ENCODE measurements at places on chromosomes 3 and 15.

GRCh38 chr3:152277198-152277597 is 8.5 kb downstream of the MBNL1 start:
- no peak for DNase-seq

GRCh38 chr3:153462545-153462944 is 300.5 kb downstream of the RAP2B start:
- DNase-seq, result no peak

DNA sequence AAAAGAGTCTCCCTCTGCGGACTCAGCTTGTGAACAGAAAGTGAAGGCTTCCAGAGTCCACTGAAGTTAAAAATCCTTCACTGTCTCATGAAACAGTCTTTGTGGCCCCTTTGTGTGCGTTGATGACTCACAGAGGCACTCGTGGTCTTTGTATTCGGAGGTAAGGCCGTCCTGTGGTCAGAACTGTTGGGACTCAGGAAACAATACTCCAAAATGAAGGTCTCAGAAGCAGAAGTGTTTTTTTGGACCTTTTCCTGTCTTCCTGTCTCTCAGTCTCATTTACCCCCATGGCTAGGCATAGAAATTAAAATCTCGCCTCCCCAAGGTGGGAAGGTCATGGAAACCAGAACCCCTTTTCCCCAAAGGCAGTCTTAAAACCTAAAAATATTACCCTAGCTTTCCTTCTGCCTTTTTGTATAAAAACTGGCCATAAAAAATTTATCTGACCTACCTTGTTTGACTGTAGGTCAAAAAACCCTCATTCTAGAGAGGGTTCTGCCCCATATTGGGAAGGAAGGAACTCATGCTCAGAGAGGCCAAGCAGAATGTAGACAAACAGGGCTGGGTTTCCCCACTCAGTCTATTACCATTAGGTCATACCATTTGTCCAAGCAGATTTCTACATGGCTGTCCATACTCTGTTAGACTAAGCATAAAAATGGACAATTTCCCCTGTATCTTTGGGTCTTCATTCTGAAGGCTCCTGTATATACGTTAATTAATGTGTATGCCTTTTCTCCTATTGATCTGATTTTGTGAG is 19.1 kb upstream of the EPB42 start:
- no peak for DNase-seq

GRCh38 chr15:80712956-80713355 is 17.8 kb downstream of the ABHD17C start:
- no peak for DNase-seq

DNA sequence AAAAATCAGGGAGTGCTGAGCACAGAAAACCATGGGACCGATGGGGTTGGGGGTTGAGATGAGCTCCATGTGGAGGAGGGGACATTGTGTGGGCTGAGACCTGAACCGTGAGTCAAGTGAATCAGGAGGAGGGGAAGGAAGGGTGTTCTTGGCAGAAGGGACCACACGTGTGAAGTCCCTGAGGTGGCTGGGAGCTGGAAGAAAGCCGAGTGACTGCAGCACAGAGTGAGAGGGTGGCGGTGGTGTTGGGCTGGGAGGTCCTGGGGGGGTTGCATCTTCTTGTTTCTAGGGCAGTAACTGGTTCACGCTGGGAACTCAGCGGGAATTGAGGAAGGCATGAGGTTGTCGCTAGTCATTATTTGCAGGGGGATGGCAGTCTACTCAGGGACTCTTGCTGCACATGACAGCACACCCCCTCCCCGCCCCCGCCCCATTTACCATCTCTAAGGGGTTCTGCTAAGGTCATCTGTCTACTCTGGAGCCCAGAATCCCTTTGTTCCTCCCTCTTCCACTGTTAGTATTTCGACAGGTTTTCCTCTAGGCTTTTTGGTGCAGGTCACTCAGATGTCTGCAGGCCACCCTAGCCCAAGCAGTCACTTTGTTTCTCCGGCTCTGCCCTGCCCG is 254.3 kb downstream of the TLE3 start:
- no peak for DNase-seq

DNA sequence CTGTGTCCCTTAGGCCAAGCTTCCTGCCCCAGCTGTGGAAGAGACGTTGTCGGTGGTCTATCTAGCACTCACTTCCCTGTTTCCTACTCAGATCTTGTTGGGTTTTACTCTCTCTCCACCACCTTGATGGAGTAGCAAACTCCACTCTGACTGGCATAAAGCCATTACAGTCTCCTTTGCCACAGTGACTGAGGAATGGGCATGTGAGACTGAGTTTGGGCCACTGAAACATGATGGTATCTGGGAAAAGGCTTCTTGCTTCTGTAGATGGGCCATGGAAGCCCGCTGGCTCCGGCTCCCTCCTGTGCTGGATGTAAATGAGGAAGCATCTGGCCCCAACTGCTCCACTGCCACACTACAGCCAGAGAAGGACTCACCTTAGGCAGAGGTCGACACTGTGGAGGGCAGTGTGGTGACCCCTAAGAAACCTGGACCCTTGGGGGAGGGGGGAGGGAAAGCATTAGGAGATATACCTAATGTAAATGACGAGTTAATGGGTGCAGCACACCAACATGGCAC is 9.4 kb upstream of the CAMK1 start:
- no peak for DNase-seq

DNA sequence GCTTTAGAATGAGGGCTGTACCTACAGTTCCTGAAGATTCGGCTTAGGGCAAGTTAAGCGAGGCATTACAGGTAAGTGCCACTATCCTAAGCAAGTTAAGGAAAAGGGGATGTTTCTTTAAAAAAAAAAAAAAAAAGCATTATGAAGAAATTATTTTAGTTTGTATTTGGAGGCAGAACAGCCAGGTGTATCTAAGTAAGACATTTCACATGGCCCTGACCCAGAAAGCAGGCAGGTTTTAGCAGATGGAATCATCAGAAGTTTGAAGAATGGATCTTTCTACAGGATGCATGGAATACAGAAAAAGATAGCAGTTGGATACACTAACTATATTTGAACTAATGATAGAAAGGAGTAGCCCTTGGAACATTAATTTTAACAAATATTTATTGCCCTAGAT is 105.6 kb downstream of the OSBPL10 start:
- DNase-seq, result no peak

DNA sequence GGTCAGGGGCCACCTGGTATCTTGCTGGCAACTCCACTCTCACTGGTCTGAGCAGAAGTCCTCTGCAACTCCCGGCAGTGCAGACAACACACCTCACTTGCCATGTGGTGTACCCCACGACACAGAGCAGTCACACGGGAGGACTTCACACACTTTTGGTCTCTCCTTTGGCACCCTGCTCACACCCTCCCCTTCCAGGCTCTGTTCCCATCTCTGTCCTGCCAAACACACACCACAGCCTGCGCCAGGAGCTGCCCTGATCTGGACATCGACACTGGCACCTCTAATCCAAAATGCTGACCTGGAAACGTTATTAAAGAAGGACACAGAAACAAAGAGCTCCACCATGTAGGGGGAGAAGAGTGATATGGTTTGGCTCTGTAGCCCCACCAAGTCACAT is 57.2 kb downstream of the SLC41A3 start:
- DNase-seq, result no peak

All from right hindlimb (tissue), 1 donor.